ENCODE measurements at places on chromosomes 7 and 10. TPM values are rescaled to one million over a fixed set of nuclear protein-coding genes. Genes with fewer than 3 reads are reported as not detected.

The TEX36 gene
- 0.61 TPM for total RNA-seq

The PNLIPRP1 gene
- not detected for total RNA-seq

The ZNF277 gene
- 17.7 TPM for total RNA-seq

The ZNF786 gene
- 9.8 TPM for total RNA-seq

The ZNF503 gene
- total RNA-seq: 1.2 TPM

The SUPV3L1 gene
- total RNA-seq: 54.3 TPM

The POLR1F gene
- total RNA-seq: 20.1 TPM

The HMX2 gene
- total RNA-seq: not detected

The PRLHR gene
- total RNA-seq: not detected

The FAM237B gene
- not detected for total RNA-seq

Measured in A673 (cell line).